ENCODE measurements at places on chromosomes 2 and 18. TPM values are rescaled to one million over a fixed set of nuclear protein-coding genes. Genes with fewer than 3 reads are reported as not detected.

- DNase-seq: no peak
Observed at GRCh38 chr2:158984604-158985135, 16.2 kb downstream of the TANC1 start.

DNA sequence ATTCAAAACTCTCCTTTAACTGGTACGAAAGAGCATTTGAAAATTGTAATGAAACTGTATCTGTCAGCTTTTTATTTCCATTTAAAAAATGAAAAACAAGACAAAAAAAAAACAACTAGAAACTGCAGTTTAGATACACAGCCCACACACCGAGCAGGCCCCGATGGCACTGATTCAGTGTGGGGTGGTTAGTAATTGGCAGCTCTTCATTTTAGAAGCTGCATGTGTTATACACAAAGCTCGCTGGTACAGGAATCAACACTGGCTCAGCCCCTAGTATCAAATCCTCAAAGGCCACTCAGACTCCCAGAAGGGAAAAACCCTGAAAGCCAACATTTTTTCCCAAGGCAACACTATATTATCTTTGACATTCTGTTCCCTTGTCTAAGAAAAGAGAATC lies 30.5 kb upstream of the RMDN2 start:
- DNase-seq: no peak

GRCh38 chr2:195642027-195642678 lies 14.9 kb upstream of the SLC39A10 start:
- no peak for DNase-seq

GRCh38 chr2:9002313-9002636 lies 1.2 kb downstream of the MBOAT2 start:
- DNase-seq: no peak

DNA sequence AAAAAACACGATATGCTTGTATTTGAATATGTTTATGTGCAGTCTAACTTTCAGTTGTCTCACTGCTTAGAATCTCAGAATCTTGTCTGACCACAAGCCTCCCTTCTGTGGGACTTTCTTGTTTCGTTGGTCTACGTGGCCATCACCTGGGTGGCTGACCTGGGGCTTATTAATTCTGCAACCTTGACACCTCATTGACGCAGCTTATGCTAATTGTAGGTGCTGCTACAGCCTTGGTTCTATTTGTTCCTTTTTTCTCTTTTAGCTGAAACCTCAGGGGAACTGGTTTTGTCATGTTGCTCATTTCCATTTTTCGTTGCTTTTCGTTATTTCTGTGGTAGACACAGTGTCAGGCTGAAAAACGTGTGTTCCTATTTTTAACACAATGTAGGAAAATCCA lies 273.7 kb downstream of the SLC4A3 start:
- DNase-seq: no peak

GRCh38 chr2:157460897-157461296 lies 17.0 kb upstream of the CYTIP start:
- no peak for DNase-seq

DNA sequence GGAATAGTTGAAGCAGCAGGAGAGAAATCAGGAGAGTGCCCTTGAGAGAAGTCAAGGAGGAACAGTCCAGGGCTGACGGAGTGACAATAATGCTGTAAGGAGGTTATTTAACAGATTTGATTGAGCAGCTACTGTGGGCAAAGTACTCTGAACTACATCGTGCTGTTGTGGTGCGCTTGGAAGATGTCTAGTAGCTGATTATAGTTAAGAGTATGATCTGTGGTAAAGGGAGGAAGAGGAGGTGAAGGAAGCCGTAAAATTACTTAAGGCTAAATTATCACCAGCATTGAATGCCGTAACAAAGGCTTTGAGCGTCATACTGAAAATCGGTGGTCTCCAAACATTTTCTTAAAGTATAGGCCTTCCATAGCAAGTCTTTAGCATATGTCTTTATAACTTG lies 4.5 kb downstream of the PCBP1 start:
- no peak for DNase-seq

GRCh38 chr2:16012626-16013358 lies 72.4 kb downstream of the MYCN start:
- DNase-seq: no peak

GPR45 gene
- not detected for total RNA-seq

CAPN14 gene
- total RNA-seq: 0.30 TPM
